ENCODE measurements at places on chromosomes 1 and 21.
A peak's percentile ranks its signal among the peaks of the same experiment; 100 is the strongest.

DNA sequence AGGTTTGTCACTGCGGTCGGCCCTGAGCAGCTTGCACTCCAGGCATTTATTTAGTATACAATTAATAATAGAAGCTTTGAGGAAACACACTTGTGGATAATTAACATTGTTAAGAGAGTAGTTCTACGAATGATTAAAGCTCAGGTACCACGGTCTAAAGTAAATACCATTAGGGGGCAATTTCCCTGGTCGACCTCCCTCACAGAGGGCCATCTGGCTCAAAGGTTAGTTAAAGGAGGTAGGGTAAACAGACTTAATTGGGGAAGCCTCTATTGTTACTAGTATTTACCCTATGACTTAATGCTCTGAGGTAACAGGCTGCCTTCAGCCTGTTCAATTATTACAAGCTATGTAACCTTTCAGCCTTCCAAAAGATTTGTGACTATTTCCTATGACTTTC lies 122.3 kb upstream of the SLC44A3 start:
- no peak for DNase-seq

DNA sequence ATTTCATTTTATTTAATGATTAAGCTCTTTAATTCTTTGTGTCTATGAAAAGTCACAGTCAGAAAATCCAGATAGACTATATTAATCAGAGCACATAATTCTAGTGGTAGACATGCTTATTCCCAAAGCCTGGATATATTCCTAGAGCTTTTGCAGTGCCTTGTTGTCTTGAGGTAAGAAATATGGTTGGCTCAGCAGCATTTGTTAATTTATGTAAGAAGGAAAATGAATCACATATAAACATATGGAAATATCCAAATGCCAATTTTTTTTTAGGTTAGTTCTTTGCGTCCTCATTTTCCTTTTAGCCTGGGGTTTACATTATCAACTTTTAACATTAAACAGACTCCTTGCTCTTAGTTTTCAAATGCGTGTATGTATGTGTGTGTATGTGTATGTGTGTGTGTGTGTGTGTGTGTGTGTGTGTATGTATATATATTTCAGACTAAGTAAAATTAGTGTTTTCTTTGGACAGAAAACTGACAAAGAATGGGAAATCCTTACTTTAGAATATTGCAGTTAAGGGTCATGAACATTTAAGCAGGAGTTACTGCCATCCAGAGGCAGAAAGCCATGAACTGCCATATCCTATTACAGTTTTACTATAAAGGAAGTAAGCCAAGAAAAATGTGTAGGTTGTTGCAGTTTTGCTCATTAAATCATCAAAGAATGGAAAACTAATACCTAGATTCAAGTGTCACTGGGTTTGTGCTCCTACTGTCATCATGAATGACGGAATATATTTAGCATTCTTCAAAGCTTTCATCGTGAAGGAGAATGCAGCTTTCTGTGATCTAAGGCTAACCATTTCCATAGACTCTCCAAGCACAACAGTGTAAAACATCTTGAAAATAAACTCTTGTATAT lies 477.1 kb upstream of the NR5A2 start:
- DNase-seq, result no peak

DNA sequence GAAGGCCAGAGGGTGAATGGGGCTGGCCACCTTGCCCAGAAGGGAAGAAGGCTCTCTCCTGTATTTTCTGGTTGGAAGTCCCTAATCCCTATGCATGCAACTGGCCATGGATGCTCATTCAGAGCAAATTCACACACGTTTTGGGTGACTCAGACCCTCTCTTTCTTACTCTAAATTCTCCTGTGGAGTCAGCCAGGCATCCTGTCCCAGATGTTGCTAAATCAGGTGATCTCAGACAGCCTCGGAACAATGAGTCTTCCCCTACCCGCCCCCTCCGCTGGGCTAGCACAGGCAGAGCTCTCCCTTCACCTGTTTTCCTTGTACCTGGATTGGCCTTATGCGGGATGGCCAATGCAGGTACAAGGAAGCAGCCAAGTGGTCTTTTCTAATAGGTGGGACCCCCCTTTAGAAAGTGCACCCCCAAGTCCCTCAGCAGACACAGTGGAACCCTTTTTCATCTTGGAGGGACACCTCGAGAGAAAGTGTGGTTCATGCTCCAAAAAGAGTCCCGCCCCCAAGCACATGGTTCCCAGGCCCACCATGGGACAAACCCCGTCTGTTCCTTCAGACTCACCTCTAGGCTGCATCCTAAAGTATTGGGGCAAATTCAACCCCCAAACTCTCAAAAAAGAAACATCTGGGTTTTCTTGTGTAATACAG lies 8.6 kb downstream of the S100A6 start:
- DNase-seq, result no peak

GRCh38 chr1:244768804-244769203 lies 66.7 kb upstream of the COX20 start:
- no peak for DNase-seq

GRCh38 chr1:174777262-174777661 lies 222.5 kb upstream of the CACYBP start:
- no peak for DNase-seq

GRCh38 chr1:190679983-190680382 lies 202.3 kb upstream of the BRINP3 start:
- no peak for DNase-seq

- DNase-seq, result no peak
Observed at GRCh38 chr21:46569081-46569480, 35.8 kb downstream of the S100B start.

DNA sequence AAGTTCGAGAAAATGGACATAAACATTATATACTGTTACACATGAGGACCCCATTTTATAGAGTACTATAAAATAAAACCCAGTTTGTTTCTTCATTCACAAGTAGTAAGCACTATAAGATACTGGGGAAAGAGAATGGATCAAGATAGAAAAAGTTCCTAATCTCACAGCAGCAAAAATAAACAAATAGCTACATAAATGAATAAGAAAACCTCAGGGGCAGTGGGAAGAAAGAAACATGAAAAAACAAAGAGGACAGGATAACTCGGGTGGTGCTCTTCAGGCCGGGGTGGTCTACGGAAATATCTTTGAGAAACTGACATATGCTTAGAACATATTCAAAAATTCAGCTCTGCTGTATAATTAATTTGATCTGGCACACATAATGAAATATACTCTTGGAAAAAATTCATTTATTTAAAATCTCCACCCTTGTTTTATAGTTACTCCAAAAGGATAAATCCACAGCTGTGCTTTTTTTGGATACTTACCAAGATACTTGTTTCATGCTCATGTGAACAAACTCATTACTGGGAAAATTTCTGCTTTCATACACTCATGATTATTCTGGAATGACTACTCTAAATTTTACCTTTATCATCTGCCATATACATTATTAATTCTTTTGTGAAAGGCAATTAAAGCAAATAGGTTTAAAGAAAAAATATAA lies 20.0 kb downstream of the CEP170 start:
- DNase-seq, result no peak

GRCh38 chr1:1169429-1170214 lies 4.1 kb upstream of the TTLL10 start:
- no peak for DNase-seq

GRCh38 chr1:198893141-198893540 lies 254.3 kb downstream of the PTPRC start:
- no peak for DNase-seq

DNA sequence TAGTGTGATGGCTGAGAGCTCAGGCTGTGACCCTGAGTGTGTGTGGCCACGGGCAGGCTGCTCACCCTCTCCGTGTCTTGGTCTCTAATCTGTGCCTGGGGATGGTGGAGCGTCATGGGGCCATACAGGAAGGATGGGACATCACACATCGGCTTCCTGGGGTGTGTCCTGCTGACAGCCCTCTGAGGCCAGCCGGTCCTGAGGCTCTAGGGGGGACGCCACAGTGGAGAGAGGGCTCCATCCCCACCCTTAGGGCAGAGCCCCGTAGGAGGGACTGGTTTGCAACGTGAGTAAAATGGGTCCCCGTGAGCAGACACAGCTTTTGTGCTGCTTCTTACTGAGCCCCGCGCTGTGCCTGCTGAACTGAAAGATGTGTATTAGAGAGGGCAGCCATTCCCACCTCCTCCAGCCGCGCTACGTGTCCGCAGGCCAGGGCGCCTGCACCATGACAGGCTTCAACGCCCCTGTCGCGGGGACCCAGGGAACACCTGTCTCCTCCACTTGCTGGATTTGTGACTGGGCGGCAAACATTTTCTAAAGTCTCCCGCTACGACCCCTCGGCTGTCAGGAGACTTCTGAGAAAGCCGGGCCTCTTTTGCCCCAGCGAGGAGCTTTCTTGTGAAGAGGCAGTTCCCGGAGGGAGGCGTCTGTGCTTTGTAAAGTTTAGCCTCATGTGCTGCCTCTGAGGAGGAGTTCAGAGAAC lies 8.1 kb downstream of the COL18A1 start:
- no peak for DNase-seq

DNA sequence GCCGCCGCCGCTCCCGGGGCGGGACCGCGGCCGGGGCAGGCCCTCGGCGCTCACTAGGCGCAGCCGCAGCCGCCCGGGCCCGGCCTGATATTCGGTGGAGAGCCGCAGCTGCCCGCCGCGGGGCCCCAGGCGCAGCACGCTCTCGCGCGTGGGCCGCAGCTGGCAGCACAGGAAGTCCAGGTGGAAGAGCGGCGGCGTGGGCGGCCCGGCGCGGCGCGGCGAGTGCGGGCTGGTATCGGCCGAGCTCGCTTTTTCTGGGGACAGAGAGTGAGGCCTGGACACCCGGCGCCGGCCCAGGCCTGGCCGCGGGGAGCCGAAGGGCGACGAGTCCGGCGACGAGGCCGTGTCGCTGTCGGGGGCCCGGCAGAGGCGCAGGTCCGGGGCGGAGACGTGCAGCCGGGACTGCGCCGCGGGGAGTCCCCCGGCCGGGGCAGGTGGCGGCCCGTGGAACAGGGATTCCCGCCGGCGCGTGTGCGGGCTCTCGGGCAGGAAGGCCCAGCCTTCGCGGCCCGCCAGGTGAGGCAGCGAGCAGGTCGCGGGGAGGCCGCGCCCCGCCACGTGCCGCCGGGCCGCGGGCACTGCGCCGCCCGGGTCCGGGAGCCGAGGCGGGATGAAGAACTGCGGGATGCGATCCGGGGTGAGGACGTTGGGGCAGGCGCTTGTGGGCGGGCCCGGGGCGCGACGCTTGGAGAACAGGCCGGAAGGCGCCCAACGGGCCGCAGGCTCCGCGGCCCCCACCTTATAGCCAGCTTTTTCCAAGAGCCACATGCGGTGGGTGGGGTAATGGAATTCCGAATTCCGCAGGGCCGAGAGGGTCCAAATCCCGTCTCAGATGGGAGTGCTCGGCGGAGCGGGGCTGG lies 1.2 kb downstream of the C2CD4D start:
- no peak for DNase-seq

DNA sequence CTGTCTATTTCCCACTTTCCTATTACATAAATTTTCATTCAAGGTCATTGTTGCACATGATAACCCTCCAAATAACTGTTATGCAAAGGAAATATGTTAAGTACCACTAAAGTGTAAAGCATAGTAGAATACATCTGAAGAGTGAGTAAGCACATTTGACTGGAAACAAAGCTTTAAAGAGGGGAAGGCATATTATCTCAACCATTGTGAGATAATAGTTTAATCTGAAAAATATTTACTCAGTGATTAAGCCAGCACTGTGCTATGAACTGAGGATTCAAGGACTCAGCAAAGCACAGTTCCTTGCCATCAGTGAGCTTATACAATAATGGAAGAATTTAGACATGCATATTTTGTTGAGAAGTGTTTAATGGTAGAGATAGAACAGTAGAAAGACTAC lies 127.4 kb downstream of the HMCN1 start:
- DNase-seq, result no peak

GRCh38 chr1:53361541-53361961 lies 33.7 kb upstream of the LRP8 start:
- DNase-seq, result no peak

GRCh38 chr1:230563591-230563990 lies 78.7 kb upstream of the COG2 start:
- DNase-seq, result no peak

GRCh38 chr1:94335447-94335846 lies 82.7 kb upstream of the ABCD3 start:
- no peak for DNase-seq

- DNase-seq, result no peak
Observed at GRCh38 chr1:35461966-35462651, 95.1 kb downstream of the KIAA0319L start.

- no peak for DNase-seq
Observed at GRCh38 chr1:81832573-81832972, 31.8 kb downstream of the ADGRL2 start.

GRCh38 chr1:56236688-56237087 lies 342.7 kb downstream of the PLPP3 start:
- no peak for DNase-seq

DNA sequence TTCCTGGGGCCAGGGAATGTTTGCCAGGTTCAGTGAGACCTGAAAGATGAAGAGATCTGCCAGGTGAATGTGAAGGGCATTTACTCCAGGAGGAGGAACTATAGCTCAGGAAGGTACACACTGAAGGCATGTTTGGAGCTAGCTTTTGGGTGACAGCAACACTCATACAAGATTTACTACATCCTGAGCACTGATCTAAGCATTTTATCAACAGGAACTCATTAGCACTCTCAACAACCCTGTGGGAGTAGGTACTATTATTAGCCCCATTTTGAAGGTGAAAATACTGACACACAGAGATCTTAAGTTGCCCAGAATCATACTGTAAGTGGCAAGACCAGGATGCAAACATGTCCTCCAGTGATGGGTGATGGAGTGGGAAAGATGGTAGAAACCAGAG lies 6.7 kb downstream of the GADD45A start:
- DNase-seq, result no peak

- DNase-seq, result no peak
Observed at GRCh38 chr1:167726008-167726407, 4.2 kb downstream of the MPZL1 start.

DNA sequence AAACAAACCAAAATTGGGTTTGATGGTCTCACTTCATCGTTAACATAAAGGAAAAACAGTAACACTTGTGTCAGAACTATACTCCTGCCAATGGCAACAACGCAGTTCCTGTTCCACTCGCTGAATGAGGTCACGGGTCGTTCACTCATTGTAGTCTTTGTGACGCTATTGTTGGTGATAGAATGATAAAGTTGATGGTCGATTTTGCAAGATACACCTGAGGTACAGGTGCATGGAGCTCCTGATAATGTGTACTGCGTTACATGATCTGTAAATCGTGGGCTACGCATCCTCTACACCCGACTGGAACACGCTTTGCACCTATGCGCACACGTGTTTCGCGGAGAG lies 391 bp upstream of the CENPS start:
- DNase-seq, result peak; percentile 6

- no peak for DNase-seq
Observed at GRCh38 chr1:223201967-223202366, 58.9 kb upstream of the TLR5 start.

Data from CD4-positive, alpha-beta T cell treated with Interleukin-4 for 4 hours (primary cell).